Fibroblast of skin of left quadriceps (primary cell): ENCODE measurements at places on chromosomes 11 and 22.

DNA sequence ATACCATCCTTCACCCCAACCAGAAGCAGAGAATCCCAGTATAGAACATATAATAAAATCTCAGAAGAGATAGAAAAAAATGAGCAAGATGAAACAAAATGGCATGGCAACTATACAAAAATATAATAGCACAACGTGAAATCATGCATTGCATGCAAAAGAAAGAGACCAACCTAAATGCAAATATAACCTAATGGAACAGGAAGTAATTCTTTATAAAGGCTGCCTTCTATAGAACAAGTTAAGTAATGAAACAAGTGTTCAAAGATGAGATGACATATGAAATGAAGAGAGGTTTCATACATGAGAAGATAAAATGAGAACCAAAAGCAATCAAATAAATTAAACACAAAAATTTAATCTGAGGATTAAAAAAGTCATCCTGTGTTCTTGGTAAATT, 18.5 kb upstream of the ARHGAP20 start:
- DNase-seq = no peak

DNA sequence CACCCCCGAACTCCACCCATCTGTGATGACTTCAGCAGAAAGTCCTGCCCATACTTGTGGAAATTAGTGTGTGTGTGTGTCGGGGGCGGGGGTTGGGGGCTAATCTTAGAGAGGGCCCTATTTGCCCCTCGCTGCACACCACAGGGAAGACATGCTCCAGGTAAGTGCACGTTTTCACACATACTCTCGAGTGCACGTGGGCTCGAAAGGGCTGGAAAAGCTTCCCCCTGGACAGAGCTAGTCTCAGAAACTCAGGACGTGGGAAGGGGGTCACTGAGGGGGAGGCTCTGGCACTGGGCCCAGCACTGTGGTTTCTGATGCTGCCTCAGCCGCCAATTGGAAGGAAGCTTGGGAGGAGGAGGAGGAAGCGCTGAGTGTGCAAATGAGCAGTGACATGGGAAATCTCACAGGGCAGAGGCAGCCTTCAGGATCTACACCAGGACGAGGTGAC, 40.7 kb upstream of the CD82 start:
- no peak for DNase-seq

DNA sequence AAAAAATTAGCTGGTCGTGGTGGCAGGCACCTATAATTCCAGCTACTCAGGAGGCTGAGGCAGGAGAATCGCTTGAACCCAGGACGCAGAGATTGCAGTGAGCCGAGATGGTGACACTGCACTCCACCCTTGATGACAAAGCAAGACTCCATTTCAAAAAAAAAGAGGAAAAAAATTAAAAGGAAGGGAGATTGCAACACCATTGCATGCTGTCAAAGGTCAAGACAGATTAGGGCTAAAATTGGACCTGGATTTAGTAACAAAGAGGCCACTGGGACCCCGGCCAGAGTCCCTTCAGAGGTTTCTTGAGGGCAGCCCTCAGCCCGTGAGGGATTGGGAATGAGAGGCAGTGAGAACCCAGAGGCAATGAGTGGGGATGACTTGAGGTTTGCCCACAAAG, 8.2 kb upstream of the MAFF start:
- DNase-seq = no peak

GRCh38 chr22:44802071-44802700, 49.8 kb downstream of the ARHGAP8 start:
- DNase-seq = no peak

DNA sequence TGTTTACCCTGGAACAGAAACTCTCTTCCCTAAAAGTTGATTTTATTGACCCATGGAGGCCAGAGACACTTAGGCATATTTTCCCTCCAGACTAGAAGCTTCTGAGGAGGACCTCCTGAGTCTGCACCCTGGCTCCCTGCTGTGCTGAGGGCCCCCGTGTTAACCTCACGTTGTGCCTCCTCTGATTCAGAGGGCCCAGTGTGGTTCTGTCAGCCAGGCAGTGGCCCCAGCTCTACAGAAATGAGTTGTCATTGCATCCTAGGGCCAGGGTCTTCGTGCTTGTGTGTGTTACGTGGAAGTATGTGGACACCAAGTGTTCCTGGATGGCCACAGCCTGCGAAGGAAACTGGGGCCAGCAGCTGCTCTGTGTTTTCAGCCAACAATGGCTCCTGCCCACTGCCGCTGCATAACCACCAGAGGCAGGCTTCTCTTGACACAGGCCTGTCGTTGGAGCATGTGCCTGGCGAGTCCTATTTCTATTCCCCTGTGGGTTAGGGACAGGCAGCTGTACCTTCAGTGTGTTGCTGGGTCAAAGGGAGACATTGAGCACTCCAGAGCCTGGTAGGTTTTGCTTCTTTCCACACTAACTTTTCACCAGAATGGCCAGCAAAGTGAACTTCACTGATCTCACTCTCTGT, 44.5 kb downstream of the MED15 start:
- DNase-seq = no peak

GRCh38 chr22:26851125-26851524, 193.7 kb downstream of the MIAT start:
- DNase-seq = no peak

DNA sequence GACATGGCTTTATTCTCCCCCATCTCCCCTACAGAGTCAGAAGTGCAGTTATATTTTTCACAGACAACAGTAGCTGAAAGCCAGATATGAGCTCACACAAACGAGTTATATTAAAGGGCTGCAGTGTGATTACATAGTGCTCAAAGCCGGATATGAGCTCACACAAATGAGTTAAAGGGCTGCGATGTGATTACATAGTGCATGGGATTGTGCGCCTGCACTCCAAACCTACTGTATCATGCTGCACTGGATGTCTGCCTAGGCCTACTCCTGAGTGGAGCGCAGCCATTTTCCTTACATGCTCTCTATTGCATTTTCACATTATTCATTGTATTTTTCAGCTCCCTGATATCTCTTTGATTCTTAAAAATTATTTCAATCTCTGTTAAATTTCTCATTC, 414.6 kb upstream of the LARGE1 start:
- DNase-seq = no peak

- no peak for DNase-seq
These were observed 21.3 kb downstream of the ZBTB16 start for GRCh38 chr11:114080769-114081168.

- DNase-seq = no peak
These were observed 5.6 kb downstream of the KLHDC7B start for GRCh38 chr22:50551160-50551752.

GRCh38 chr11:76523147-76523546, 78.3 kb downstream of the EMSY start:
- no peak for DNase-seq

DNA sequence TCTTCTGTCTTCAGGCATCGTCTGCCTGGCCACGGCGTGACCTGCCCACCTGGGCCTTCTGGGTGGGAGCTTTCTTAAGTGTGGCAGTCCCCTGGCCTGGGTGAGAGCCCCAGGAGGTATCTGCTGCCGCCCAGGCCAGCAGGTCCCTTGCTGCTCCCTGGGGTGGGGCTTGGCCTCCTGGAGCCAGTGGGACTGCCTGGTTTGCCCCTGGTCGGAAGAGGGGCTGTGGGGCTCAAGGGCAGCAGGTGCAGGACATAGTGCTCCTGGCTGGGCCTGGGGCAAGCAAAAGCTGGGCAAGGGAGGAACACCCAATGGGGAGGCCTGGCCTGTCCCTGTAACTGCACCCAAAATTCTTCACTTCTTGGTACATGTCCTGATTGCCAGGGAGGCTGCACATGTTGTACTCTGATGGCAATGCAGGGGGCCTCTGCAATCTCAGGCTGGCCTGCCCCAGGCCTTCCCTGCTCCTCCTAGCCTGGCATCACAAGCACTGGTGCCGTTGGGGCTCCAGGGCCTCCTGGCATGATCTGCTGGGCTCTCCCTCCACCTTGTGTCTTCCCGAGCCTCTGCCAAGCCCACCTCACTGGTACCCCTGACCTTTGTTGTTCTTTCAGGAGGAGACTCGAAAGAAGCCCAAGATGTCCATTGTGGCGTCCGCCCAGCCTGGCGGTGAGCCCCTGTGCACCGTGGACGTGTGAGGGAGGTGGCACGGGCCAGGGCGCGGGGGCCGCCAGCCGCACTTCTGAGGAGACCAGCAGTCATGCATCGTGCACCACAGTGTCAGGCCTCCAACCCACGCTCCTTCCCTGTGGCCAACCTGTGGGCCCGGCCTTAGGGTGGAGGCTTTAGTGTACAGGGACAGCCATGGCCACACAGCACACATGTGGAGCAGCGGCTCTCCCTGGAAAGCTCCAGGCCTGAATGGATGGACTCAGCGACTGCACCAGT, 6.2 kb upstream of the RANBP1 start:
- no peak for DNase-seq

DNA sequence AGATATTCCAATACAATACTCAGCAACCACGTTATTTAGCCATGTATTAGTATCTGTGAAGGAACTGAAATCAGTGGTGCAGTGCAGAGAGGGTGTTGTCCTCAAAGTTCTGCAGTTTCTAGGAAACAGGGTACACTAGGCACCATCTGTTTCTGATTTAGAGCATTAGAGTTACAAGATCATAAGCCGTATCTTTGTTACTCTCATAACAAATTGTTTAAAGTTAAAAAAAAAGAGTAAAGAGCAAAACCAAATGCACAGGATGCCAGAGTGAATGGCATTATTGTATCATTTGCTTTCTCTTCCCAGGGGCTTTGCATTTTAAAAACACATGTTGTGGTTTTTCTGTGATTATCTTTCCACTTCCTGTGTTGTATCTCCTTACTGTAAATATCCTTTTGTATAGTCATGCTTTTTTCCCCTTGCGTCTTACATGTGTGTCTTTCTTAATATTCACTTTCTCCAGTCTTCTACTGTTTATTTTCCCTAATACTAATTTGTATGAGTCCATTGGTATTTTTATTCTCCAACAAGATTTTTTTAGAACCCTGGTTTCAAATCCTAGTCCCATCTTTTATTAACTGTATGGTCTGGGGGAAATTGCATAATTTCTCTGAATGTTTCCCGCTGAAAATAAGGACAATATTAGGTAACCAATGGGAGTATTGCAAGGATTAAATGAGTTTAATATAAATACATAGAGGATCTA, 15.2 kb upstream of the NUP160 start:
- DNase-seq = peak; percentile 89

- no peak for DNase-seq
These were observed 260.4 kb downstream of the TMEM135 start for GRCh38 chr11:87298155-87298554.

DNA sequence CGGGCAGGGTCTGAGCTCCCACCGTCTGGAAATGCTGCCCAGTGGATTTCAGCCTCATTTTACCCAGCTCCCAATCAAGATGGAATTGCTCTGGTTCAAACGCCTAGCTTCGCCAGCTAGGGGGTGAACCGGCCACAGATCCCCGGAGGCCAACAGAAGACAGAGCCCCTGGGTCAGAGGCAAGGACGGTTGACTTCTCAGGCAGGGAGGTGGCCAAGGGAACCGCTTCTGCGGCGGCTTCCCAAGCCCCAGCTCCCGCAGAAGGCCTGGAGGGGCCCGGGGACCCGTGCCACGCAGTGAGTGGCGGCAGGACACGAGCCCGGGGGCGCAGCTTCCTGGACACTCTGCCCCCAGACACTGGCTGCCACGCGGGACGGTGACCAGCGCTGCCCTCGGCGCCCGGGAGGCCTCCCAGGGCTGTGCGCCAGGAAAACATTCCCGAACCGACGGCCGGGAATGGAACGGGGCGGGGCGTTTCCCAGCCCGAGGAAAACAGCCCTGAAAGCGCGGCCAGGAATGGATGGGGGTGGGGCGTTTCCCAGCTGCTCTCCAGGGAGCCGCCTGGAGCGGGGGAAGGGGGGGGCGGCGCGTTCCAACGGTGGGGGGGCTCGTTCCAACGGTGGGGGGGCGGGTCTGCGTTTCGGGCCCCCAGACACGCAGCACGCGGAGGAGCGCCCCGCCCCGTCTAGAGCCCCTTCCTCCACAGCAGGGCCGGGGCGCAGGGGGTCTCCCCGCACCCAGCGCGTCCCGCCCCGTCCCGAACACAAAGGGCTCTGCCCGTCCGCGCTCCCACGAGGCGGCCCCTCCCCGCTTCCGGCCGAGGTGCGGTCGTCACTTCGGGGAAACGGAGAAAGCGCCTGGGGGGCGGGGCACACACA, 13.5 kb upstream of the B4GALNT4 start:
- peak; percentile 98 for DNase-seq

- no peak for DNase-seq
These were observed 136.2 kb downstream of the CD44 start for GRCh38 chr11:35274909-35275785.

DNA sequence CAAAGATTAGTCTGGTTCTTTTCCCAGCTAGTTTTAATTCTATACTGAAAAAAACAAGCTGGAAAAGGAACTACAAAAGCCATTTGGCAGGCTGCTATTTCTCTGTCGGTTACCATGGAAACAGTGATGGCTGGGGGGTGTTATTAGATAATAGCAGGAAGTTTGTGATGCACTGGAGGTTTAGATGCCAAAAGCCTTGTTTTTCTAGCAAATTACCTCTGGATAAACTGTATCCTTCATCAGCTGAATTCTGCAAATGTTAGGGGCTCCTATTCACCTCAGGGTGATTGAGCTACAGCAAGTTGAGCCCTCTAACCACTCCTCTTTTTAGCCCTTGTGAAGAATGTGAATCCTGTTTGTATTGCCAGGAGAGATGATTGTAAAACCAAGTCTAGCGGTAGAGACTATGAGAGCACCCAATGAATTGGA, 25.2 kb downstream of the ALKBH3 start:
- DNase-seq = no peak
